ENCODE measurements at places on chromosomes 1 and 21.

DNA sequence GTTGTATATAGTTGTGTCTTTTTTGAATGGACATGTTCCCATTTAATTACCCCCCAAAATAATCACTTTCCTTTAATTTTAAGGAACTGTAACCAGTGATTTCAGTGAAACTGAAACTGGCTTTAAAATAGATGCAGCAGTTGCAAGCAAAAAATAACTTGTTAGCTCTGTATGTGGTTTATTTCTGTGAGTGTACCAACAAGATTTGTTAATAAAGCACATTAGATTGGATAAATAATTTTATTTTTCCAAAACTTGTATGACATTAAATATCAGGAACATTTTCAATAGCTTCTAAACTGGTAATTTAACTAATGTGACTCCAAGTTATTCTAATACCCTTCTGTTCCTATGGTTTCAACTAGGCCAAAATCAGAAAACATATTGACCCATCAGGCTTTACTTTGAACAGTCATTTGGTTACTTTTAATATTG is 184.3 kb upstream of the CACYBP start:
- no peak for DNase-seq

DNA sequence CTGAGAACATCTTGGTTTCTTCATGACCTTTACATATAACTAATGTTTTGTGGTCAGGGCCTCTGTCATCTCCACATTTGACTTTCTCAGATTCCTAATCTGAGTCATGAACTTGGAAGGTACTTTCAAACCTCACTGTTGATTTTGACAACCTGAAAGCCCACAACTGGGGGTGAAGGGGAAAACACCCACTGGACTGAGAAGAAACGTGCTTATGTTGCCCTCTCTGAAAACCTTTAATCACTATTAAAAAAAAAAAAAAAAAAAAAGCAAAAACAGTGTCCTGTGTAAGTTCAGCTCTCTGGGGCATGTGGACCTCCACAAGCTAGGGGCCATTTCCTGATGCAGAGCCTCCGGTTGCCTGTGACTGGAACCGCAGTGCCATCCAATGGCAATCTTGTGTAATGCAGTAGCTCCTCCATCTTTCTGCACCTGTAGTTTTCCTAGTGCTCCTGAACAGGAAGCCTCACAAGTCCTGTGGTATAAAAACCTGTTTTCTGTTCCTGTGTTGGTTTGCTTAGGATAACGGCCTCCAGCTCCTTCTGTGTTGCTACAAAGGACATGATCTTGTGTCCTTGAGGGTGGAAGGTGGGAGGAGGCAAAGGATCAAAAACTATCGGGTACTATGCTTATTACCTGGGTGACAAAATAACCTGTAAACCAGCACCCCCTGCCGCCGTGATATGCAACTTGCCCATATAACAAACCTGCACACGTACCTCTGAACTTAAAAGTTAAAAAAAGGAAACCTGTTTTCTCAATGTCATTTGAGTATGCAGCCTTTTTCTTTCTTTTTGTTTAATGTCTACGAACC is 124.5 kb downstream of the ZNF648 start:
- peak; percentile 69 for DNase-seq

DNA sequence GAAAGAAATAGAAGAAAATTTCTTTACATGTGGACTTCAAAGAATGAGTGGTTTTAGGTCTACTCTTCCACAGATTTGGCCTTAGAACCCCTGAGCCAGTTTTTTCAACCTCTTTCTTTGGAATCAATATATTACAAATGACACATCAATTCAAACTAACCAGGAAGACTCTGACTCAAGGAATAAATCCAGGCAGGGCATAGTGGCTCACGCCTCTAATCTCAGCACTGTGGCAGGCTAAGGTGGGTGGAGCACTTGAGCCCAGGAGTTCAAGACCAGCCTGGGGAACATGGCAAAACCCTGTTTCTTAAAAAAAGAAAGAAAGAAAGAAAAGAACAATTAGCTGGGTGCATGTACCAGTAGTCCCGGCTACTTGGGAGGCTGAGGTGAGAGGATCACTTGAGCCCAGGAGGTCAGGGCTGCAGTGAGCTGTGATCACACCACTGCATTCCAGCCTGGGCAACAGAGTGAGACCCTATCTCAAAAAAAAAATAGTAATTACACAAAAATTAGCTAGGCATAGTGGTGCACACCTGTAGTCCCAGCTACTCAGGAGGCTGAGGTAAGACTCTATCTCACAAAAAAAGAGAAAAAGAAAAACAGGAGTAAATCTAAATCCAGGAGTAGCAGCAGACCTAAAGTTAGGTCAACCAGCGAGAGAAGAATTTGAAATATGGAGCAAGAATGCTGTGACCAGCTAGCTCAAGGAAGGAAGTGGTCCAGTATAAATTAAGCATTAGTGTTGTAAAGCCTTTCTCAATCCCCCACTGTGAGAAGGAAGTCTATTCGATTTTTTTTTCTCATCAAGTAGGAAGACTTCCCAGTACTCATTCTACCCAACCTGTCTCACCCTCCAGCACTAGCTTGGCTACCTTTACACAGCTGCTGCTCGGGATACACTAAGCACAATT is 1.9 kb downstream of the SORT1 start:
- peak; percentile 70 for DNase-seq

DNA sequence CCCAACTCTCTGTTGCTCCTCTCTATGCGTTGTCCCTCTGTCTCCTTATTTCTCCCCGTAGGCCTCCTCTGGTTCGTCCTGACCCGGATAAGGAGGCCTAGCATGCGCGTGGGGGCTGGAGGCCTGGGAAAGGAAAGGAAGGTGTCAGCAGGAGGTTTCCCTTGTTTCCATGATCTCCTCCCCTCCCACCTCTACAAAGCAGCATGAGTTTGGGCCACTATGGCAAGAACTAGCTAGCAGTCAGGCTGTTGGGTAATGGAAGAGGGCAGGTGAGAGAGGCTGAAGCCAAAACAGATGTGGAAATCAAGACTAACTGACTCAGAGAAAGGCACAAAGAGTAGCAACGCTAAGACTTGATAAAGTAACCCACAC is 687 bp upstream of the SEMA6C start:
- no peak for DNase-seq

DNA sequence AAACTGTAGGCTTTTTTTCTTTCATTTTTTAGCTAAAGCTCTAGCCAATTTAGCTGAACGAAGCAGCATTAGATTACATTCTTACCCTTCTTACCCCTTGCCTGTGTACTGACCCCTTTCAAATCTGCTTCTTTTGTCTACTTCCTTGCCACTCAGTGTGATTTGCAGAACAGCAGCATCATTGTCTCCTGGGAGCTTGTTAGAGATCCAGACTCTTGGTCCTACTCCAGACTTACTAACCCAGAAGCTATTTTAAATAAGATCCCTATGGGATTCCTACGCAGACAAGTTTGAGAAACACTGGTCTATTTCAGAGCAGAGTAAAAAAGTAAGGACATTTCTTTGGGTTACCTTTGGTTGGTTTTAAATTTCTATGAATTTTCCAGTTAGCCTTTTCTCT is 13.8 kb downstream of the LRRC39 start:
- no peak for DNase-seq

GRCh38 chr1:151222130-151222529 is 23.8 kb downstream of the PIP5K1A start:
- no peak for DNase-seq

- DNase-seq: no peak
Measured at GRCh38 chr1:109610609-109611307, 8.7 kb downstream of the GNAT2 start.

- DNase-seq: no peak
Measured at GRCh38 chr21:43354026-43354420, 72.9 kb downstream of the SIK1 start.
